ENCODE measurements at places on chromosomes 16 and 17.

DNA sequence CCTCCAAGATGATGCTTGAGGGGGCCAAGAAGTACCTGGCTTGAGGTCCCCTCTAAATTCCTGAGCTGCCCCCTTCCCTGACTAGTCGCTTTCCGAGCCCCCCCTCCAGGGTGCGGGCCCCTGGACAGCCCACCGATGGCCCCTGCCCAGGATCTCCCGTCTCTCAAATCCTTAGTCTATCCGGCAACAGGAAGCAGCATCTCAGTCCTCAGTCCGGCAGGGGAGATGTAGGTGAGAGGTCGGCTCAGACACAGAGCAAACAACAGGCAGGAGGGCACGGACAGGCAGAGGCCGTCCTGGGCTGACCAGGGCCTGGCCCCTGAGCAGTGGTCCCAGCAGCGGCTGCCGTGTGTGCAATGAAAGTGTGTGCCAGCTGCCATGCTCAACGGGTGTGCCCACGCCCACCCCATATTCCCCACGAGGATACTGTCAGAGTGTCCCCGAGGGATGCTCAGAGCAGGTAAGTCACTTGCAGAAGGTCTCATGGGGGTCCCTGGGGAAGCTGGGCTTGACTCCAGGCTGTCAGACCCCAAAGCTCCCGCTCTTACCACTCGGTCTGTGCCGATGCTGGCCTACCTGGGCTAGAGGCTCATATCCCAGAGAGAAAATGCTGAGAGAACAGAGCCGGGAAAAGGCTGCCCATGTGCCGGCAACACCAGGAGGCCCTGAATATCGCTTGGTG, 7.2 kb downstream of the SLC43A2 start:
- DNase-seq: no peak

- DNase-seq: no peak
Measured at GRCh38 chr17:5118219-5118618, 2.4 kb downstream of the USP6 start.

DNA sequence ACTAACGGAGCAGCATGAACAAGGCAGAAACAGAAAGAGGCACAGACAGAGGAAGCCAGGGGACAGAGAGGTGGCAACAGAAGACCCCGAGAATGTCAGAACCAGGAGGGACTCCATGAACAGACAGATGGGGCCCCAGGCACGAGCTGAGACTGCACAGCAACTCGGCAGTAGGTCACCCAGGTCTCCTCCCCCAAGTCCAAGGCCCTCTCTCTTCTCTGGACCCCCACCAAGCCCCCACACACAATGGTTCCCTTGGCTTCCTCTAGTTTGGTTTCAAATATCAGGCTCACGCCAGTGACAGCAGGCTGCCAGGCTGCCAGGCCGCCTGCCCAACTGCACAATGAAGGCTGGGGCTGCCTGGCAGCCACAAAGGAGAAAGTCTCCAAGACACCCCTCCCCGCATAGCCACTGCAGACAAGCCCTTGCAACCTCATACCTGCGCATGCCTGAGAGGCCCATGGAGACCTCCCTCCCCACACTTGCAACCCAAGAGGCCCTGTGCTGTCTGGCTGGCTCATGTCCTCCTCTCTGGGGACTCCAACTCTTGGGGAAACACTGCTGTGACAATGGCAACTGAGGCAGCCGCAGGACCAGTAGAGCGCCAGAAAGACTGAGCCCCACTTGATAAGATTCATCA, 54.8 kb downstream of the PIMREG start:
- no peak for DNase-seq

DNA sequence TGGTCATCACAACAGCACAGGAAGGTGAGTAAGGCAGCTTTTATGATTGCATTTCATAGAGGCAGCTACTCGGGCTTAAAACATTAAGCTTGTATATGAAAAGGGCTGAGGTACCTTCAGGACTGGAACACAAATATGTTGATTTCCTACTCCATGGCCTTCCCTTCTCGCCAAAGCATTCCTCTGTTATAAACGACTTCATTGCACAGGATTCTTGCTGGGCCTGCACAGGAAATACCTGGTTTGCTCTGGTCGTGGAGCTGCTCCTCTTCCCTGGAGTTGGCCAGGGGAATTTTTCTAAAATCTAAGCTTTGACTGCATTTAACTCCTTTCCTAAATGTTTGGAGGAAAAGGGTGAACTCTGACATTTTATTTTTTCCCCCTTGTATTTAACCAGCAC, 49.0 kb downstream of the CHD9 start:
- no peak for DNase-seq

DNA sequence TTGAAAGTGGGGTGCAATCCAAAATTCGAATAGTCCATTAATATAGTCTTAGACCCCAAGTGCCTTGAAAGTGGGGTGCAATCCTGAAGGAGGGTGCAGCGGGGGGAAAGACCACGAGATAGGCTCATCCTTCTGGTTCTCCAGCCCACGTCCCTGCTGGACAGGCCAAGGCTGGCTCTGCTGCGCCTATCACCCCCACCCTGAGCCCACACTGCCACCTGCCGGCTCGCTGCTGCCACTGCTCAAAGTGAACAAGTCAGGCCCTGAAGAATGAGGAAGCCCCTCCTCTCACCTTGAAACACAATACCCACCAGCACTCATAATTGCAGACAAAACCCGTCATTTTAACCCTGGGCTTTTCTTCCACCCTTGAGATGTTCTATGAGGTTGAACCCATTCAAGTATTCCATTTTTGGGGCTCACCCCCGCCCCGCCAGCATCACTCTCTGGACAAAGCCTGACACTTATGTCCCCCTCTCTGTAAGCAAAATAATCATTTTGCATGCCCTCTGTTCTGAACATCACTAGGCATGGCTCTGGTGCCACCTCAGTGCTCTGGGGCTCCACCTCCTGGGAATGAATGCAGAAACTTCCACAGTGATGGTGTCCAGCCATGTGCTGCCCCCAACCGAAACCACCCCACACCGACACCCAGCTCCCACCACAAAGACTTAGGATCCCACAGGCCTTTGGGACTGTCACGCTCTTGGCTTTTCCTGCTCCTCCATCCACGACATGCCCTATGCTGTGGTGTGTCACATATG, 56.8 kb downstream of the BEAN1 start:
- DNase-seq: peak; percentile 85

DNA sequence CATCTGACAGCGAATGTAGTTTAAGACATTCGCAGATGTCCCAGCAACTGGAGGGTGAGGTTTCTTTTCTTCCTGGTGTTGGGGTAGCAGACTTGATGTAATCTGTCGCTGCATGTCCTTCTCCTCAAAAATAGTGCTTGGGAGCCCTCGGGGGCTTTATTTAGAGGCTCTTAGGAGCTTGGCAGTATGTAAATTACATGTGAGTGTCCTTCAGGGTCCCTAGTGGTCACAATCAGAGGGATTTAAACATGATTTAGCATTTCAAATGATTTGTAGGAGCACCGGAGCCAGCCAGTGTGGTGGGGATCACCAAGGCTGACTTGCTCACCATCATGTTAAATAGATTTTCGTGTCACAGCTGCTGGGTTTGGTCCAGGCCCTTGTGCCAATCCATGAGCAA, 8.8 kb upstream of the SALL1 start:
- DNase-seq: no peak

GRCh38 chr17:33688771-33689170, 395.7 kb upstream of the ASIC2 start:
- DNase-seq: no peak

- no peak for DNase-seq
Measured at GRCh38 chr16:82524976-82525375, 101.8 kb upstream of the CDH13 start.

DNA sequence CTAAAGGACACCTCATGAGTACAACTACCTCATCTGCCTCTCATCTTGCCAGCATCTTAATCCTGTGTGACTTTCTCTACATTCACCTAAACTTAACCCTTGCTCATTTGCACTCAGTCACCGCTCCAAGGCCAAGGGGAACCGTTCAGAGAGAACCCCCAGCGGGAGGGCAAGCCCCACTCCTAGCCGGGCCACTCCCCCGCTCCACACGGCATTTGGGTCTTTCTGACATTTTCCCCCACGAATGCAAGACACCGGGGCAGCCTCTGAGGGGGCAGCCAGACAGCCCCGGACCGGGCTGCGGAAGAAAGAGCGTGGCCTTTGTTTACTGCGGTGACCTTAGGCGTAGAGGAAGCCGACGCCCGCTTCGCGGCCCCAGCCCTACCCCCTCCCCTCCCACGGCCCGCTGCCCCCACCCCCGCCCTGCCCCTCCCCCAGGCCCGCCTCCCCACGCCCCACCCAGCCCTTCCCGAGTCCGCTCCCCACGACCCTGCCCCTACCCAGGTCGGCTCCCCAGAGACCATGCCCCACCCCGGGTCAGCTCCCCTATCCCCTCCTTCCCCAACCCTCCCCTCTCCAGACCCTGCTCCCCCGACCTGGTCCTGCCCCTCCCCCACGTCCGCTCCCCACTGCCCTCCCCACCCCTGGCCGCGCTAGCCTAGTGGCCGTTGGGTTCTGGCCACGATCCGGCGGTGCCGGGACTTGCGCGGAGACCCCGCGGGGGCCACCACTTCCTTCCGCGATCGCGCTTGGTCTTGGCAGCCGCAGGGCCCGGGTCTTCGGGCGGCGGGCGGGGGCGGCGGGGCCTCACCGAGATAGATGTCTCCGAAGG, 789 bp downstream of the CSNK1D start:
- DNase-seq: peak; percentile 65

GRCh38 chr16:81204798-81205680, 33.5 kb upstream of the BCO1 start:
- peak; percentile 73 for DNase-seq

- no peak for DNase-seq
Measured at GRCh38 chr17:75776386-75777295, 8.0 kb upstream of the UNK start.

DNA sequence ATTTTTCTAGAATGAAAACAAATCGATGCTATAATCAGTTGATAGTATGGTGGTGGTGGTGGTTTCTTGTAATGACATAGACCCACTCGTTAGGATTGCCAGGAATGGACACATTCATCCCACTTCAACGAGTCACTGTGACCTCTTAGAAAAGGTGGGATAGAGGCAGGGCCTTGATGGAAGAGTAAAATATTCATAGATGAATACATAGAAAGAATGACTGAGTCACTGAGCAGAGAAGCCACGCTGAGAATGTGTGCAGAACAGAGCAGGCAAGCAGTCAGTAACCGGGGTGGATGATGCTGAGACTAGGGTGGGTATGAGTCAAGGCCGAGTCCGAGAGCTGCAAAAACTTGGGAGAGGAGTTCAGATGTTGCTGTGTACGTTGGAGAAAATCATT, 129.9 kb downstream of the PITPNC1 start:
- DNase-seq: no peak

- DNase-seq: no peak
Measured at GRCh38 chr17:14294876-14295275, 6.0 kb upstream of the HS3ST3B1 start.

- DNase-seq: no peak
Measured at GRCh38 chr16:2458887-2459646, 842 bp upstream of the TEDC2 start.

GRCh38 chr16:28935924-28936783, 4.4 kb downstream of the CD19 start:
- peak; percentile 93 for DNase-seq

DNA sequence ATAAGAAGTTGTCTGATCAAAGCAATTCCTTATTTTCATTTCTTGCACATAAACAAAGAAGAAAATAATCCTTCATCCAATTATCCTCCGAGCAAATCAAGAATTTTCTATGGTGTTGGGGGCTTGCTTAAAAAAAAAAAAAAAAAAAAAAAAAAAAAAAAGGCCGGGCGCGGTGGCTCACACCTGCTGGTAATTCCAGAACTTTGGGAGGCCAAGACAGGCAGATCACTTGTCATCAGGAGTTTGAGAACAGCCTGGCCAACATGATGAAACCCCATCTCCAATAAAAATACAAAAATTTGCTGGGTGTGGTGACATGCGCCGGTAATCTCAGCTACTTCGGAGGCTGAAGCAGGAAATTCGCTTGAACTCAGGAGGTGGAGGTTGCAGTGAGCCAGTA, 19.3 kb downstream of the CNP start:
- DNase-seq: no peak

GRCh38 chr17:71361656-71362450, 759.0 kb upstream of the SOX9 start:
- no peak for DNase-seq

DNA sequence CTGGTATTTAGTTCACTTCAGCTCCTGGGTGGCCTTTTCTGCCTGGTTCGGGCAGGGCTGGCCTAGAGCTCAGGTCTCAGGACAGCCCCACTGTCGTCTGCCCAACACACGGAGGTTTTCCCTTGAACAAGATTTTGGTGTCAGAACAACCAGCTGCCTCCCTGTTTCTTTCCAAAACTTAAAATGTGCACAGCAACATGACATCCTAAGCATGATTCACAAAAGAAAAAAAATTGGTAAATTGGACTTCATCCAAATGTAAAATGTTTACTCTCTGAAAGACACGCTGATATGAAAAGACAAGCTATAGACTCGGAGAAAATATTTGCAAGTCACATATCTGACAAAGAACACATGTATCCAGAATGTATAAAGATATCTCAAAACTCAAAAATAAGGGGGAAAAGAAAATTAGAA, 197.8 kb upstream of the CHMP6 start:
- DNase-seq: no peak

- DNase-seq: no peak
Measured at GRCh38 chr17:61756561-61756960, 106.8 kb downstream of the BRIP1 start.

GRCh38 chr17:82862737-82863382, 23.0 kb upstream of the ZNF750 start:
- no peak for DNase-seq

- peak; percentile 55 for DNase-seq
Measured at GRCh38 chr16:2296661-2297505, 29.0 kb upstream of the RNPS1 start.

DNA sequence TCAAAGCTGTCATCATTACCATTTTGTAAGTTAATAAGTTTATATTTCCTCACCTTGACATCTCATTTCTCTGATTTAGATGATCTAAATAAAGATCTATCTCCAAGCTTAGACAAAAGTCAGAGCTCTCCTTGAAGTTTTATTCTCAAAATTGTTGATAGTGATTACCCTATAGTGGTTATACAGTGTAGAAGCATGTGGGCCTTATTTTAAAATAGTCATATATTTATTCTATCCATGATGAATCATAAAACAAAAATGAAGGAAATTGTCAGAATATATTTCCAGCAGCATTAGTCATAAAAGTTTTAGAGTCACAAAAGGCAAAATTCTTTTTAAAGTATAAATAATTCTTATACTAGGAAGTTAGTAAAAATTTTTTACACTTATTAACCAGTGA, 49.0 kb downstream of the RHOT1 start:
- DNase-seq: no peak
